Hair follicle dermal papilla cell (primary cell): ENCODE measurements at places on chromosomes 12 and 14. TPM values are rescaled to one million over a fixed set of nuclear protein-coding genes. Genes with fewer than 3 reads are reported as not detected.

The DNAH10 gene
- 0.36 and 0.81 TPM in 2 replicates for total RNA-seq

The AMHR2 gene
- not detected in 2 replicates for total RNA-seq

The MPHOSPH9 gene
- 30.6 and 43.5 TPM in 2 replicates for total RNA-seq

The RAD9B gene
- 0.65 and 0.97 TPM in 2 replicates for total RNA-seq

The GUCY2C gene
- total RNA-seq: not detected in 2 replicates

The GSC gene
- 0.97 TPM in 1 of 2 replicates, not detected in the other for total RNA-seq
